Hepatocyte (in vitro differentiated cells): ENCODE measurements at places on chromosomes 3 and 15.

- peak; percentile 7 for DNase-seq
Measured at GRCh38 chr3:70738291-70738681, 425.8 kb upstream of the MDFIC2 start.

DNA sequence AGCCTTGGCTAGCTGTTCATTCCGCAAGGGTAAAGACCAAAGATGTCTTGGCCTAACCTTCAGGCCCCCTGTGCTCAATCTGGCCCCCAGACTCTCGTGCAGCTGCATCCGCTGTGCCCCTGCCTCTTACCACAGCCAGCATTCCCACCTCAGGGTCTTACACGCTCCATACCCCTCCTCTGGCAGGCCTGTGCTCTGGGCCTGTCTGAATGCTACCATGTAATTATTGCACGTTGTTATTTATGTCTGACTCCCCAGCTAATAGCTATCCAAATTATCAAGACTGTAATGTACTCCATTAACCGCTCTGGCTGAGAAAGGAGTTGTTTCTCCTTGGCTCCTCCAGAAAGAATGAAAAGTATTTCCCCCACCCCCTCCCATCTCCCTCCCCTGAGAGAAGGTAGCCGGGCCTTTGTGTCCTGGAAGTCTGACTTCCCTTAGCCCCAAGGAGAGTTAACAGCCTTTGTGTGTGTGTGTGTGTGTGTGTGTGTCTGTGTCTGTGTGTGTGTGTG is 54.5 kb upstream of the UBE2E1 start:
- DNase-seq: no peak

DNA sequence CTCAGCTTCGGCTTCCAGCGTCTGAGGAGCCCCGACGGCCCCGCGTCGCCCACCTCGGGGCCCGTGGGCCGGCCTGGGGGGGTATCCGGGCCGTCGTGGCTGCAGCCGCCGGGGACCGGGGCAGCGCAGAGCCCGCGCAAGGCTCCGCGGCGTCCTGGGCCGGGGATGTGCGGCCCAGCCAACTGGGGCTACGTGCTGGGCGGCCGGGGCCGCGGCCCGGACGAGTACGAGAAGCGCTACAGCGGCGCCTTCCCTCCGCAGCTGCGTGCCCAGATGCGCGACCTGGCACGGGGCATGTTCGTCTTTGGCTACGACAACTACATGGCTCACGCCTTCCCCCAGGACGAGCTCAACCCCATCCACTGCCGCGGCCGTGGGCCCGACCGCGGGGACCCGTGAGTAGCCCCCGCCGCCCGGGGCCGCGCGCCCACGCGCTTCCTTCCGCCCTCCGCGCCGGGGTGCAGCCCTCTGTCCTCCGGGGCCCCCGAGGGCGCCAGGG is 462 bp downstream of the EDEM1 start:
- DNase-seq: peak; percentile 65

GRCh38 chr15:81161851-81162250 is 27.8 kb downstream of the CFAP161 start:
- DNase-seq: no peak

DNA sequence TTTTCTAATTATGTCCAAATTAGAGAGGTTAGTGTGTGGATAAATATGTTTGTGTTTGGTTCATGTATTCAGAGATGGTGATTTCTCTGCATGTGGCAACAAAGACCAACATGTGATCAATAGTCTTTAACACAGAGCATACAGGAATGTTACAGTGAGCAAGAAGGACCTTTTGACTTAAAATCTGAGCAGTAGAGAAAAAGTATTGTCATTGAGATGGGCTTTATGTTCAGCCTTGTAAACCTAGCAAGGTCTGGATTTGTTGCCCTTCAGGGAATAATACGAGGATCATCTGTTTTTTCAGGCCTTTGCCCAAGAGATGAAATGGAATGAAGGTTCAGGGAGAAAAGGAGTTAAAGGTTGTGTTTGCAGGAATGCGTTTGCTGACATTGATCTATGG is 161.8 kb upstream of the NECTIN3 start:
- DNase-seq: no peak
